ENCODE measurements at places on chromosomes 5 and 9.

DNA sequence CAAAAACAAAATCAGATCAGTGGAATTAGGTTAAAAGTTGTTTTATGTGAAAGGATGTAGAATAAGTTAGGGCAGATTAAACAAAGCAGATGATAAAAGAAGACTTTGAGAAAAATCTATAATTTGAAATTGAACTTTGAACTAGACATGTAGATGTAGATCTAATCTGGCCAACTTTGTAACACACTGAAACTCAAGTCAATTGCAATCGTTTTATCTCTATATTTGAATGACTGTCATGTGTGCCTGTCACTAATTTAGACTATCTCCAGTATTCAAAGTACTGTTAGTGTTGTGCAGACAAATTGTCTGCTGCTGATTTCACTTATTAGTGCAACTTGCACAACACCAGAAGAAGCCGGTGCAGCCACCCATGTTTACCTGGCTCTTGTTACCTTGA, 39.8 kb downstream of the ACOT12 start:
- DNase-seq = no peak

DNA sequence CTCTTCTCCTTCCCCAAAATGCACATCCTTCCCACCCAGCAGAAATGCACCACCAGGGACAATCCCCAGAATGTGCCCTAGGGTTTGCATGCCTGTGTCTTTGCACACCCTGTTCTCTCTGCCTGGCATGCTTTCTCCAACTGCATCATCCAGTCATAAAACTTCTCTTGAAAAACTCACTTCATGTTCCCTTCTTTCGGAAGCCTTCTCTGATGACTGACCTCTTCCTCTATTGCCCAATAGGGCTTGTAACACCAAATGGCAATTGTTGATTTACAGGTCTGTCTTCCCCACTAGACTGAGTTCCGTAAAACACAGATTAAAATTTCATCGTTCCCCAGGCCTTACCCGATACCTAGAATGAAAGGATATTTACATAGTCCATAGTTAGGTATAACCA, 83.1 kb upstream of the SPOCK1 start:
- DNase-seq = no peak

DNA sequence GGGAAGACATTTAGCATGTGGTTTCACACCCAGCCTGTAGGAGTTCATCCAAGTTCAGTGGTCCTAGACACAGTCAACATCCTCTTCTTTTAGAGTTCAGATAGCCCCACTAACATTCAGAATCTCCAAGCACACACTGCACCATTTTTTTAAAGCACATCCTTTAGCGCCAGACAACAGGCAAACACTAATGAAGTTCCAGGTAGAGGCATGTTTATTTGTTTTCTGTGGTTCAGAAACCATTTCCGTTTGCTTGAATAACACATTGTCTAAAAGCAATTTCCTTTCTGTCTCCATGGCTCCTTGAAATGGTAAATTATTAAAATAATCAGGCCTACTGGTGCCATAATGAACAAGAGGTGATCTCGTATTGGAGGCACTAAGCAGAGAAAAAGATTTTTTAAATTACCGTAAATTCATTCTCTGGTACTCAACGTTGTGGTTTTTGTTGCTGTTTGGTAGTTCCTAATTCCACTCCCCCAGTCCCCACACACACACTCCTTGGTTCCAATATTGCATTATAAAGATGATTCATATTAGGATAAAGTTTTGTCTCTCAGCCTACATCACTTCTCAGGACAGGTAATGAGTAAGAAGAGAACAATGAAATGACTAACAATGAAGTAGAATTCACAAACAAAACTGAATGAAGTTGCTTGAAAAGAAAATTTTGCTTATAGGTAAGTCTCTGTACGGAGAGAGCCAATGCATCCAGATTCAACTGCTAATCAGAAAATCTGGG, 153.1 kb downstream of the PCSK1 start:
- no peak for DNase-seq

DNA sequence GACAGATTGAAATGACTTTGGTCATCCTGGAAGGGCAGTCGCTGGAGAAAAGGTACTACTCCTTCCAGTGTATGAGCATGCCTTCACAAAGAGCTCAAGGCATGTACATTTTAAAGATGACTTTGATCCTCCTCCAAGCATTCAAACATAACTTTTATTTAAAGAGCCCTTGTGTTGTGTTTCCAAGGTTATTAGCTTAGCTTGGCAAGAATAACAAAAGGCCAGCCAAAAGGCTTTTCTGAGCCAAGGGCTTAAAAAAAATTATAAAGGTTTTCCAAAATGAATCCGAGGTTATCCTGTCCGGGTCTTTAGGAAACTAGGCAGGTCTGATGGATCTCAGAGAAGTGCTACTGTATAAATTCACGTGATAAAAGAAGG, 71.0 kb upstream of the PLPP6 start:
- no peak for DNase-seq

GRCh38 chr9:99255651-99256050, 33.6 kb downstream of the SEC61B start:
- no peak for DNase-seq

- peak; percentile 78 for DNase-seq
These were observed 114.3 kb upstream of the IL12B start for GRCh38 chr5:159444441-159445082.

DNA sequence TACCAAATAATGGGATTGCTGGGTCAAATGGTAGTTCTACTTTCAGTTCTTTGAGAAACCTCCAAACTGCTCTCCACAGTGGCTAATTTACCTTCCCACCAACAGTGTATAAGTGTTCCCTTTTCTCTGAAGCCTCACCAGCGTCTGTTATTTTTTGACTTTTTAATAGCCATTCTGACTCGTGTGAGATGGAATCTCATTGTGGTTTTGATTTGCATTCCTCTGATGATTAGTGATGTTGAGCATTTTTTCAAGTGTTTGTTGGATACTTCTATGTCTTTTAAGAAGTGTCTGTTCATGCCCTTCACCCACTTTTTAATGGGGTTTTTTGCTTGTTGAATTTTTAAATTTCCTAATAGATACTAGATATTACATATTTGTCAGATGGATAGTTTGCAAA, 28.4 kb upstream of the SUSD1 start:
- no peak for DNase-seq

DNA sequence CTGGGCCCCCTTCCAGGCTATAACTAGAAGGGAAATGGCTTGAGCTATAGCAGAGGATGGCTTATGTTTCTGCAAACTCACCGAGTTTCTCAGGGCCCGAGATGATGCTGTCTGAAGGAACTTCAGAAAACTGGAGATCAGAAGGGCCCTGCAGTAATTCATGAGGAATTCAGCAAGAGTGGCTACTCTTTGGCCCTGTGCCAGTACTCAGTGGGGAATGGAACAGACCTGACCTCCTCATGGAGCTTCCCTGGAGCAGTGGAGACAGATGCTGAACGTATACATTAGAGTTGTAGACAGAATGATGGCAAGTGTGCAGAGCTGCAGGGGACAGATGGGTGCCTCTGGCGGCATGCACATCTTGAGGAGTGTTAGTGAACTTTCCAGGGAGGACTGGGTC, 17.3 kb upstream of the SMIM32 start:
- peak; percentile 53 for DNase-seq

- peak; percentile 86 for DNase-seq
These were observed 62.5 kb downstream of the MVB12B start for GRCh38 chr9:126388964-126389708.

- peak; percentile 100 for DNase-seq
These were observed 90.1 kb downstream of the SNCAIP start for GRCh38 chr5:122401976-122402725.

- no peak for DNase-seq
These were observed 302.9 kb upstream of the PAPPA start for GRCh38 chr9:115850548-115851304.

DNA sequence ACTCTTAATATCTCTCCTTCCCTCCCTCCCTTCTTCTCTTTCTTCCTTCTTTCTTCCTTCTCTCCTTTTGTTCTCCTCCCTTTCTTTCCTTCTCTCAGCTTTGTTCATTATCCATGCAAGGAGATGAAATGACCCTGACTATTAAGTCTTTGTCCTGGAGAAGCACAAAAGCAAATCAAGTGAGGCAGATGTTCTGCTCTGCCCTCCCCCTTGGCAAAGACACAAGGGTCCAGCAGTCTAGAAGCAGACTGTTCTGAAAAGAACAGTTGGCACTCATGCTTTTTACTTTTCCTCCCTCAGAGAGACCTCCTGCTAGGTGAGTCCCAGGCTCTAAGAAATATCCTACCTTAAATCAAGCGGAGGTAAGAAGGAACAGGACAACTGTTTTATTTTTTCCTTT, 1067.6 kb upstream of the DMAC1 start:
- peak; percentile 84 for DNase-seq

DNA sequence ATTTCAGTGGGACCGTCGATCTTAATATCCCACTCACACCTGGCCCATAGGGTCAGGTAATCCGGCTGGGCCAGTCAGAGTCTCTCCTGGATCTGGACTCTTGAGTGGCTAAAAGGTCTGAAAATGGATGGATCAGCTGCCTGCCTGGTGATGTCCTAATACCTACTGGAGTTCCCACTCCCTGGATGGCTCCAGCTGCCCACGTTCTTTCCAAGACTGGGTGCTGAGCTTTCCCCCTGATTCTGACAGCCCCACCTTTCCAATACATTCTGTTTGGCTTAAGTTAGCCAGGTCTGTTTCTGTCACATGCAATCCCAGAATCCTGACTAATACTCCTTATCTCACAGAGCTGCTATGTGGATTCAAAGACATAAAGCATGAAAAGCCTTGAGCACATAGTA, 10.2 kb downstream of the SH3PXD2B start:
- DNase-seq = no peak

DNA sequence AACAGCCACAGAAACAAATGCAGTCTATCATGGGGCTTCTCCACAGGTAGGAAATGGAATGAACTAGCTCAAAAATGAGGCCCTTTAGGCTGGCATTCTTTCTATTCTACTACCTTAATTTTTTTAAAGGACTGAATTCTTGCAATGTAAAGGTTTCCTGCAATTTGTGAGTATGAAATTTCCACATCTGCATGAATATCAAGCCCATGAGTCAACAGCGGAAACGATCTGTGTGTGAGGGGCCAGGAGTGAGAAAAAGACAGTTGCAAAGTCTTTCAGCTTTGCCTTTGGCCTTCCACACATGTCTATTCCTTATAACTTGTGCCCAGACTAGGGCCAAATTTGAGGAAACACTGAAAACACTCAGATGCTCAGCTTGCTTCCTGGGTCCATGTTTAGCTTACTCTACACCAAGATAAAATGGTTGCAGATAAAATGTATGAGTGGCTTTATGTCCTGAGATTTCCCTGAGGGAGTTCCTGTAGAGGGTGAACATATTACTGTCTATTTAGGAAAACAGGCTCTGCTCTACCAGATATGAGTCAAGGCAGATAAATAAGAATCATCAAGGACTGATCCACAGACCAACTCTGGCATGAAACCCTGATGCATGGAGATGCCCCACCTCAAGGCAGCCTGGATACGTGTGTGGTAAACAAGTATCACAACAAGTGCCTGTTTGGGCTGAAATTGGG, 46.5 kb downstream of the RETREG1 start:
- DNase-seq = no peak

DNA sequence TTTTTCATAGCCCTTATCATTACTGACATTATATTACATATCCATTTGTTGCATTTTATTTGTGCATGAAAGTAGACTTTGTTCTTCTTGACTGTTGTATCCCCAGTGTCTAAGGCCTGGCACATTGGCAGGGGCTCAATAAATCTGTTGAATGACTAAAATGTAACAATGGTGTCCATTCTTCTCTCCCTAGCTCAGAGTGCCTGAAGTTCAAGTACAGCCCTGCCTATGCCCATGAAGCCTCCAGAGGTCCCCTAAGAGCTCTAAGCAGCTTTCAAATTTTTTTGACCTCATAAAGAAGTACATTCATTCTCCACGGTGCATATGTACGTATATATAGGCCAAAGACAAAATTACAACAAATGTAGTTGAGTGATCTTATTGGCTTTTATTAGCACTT, 4.2 kb upstream of the BSPRY start:
- DNase-seq = no peak

DNA sequence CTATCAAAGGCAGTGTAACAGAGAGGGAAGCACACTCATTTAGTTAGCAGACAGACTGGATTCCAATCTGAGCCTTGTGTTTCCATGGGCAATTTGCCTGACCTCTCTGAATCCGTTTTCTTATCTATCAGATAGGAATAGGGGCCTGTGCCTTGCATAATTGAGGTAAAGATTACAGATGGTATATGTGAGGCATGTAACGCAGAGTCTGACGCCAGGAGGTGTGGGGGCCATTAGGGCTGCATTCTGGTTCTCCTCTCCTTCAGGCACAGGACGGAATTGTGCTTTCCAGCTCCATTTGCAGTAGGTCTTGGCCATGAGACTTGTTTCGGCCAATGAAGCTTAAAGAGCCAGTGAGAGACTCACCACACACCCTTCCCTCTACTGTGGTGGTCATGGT, 97.6 kb downstream of the FRMD3 start:
- DNase-seq = no peak

- no peak for DNase-seq
These were observed 37.3 kb downstream of the STK10 start for GRCh38 chr5:172150514-172151425.

DNA sequence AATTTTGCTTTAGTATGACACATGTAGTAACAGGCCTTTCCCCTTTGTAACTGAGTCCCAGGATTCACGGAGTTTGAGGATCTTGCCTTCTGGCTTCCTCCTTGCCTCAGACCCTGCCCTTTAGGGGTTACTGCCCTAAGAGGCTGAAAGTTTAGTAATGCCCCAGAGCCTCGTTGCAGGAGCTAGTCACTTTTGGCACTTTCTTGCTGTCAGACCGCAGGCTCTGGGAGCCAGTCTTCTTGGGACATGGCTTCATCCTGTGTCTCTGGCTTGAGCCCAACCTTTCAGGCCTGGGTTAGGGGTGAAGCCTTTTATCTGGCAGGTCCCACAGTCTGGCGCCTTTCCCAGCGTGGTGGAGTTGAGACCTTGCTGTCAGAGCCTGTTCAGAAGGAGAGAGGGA, 185.6 kb upstream of the DMRT1 start:
- DNase-seq = no peak

- peak; percentile 38 for DNase-seq
These were observed 509.2 kb downstream of the ZNF608 start for GRCh38 chr5:124237206-124237695.

DNA sequence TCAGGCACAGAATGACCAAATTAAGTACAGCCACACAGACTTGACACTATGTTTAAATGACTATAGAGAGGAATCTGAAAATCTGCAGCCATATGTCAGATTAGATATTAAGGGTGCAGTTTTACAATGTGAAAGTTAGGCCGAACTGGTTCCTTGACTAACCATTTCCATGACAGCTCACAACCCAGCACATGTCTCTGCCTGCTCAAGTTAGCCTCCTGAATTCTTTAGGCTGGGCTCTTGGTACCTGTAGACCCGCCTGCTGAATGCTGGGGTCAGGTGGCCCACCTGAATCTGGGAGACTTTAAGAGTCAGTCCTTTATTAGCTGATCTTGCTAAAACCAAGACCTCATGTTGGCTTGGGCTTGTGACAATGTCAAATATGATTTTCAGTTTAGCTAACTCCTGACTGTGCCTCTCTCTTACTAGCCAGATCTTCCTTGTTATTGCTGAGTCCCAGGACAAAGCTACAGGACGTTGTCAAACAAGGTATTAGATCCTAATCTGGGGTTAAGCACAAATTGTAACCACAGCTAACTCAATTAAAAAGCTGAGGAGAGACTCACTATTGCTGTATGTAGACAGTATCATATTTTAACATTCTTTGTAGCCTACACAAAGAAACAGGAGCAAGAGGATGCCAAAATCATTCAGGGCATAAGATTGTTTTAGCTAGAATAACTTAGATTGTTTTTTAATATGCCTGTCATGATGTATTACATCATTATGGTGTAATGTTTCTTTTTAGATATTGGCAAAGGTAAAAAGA, 490.9 kb downstream of the SEMA5A start:
- no peak for DNase-seq

GRCh38 chr5:149434162-149435014, 55.3 kb upstream of the IL17B start:
- DNase-seq = peak; percentile 69

Measured in NCI-H69 (cell line).